ENCODE measurements at places on chromosomes 2 and 18.

DNA sequence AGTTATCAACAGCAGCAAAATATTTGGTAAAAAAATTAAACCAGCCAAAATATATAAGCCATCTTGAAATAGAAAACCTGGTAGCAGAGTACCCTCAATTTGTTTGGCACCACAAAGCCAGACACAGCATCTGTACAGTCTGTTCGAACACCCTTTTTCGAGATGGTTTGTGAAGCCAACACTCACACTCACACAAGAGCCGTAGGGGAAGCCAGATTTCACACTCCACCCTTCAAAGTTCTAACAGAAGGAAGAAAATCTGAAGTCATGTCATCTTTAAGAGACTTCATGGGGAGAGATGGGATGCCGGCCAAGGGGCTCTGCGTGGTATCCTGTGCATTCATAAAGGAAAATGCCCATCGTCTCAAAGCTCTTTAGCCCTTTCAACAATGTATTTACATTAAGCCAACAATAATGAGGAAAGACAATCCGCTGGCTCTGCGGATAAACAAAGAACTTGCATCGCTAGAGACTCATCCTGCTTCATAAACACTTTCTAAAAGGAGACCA, 451.5 kb upstream of the CHST9 start:
- no peak for DNase-seq

DNA sequence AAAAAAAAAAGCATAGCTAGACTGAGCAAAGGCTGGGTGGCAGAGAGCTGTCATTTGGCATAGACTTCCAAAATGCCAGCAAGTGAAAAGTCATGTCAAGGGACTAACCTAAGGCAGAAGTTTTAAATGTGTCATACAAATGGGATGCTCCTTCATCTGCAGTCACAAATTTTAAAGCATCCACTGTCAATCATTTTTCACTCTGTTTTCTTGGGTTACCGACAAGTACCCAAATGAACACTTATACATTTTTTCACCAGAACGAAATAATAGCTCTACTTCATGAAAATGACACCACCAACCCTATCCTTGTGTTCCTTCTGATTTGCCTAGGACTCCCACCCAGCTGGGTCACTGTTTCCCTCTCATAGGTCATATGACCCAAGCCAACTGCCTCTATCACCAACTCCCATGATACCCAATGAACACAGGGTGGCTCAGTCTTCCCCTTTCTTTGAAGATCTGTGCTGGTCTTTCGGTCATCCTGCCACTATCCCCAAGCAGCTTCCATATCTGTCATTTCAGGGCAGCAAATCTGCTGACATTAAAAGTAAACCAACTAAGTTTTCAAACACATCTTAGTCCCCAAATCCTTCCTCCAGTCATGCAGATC, 21.5 kb downstream of the KLF7 start:
- no peak for DNase-seq

- no peak for DNase-seq
Observed at GRCh38 chr2:59342166-59342565, 1101.0 kb upstream of the FANCL start.

GRCh38 chr2:112636605-112637288, 9.0 kb upstream of the SLC20A1 start:
- DNase-seq, result no peak

DNA sequence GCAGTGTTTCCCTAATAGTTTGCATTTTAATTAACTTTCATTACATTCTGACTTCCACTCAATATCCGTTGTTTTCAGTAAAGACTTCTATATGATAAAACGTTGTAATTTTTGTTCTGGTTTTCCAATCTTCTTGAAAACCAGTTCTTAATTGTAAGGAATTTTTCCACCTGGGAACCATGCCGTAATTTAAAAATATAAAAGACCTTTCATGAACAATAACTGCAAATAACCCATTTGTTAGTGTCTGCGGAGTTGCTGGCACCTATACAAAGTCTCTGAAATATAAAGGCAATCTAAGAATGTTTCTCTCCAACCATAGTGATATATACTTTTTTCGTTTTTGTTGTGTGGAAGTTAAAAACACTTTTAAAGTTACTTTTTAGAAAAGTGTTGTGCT, 7.7 kb upstream of the SATB2 start:
- DNase-seq, result no peak

Data from IMR-90 (cell line).